ENCODE measurements at places on chromosomes 7 and 10.

- peak; percentile 60 for DNase-seq
Observed at GRCh38 chr7:24665564-24666294, 91.5 kb downstream of the GSDME start.

DNA sequence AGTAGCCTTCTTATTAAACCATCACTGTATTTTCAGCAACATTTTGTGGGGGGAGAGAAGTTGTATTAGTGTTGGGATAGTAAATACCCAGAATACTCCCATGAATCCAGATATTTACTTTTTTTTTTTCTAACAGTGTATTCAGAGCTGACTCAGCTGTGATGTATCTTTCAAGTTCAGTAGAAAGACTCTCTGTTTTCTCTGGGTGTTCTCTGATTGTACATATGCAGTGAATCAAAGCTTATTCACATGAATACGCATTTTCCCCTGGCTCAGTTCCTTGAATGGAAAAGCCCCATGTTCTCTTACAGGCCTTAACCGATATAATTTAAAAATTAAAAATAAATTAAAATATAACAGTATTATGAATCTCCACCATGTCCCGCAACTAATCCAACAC lies 1.3 kb downstream of the TFPI2 start:
- peak; percentile 70 for DNase-seq

GRCh38 chr10:29766753-29767152 lies 132.0 kb upstream of the SVIL start:
- no peak for DNase-seq

DNA sequence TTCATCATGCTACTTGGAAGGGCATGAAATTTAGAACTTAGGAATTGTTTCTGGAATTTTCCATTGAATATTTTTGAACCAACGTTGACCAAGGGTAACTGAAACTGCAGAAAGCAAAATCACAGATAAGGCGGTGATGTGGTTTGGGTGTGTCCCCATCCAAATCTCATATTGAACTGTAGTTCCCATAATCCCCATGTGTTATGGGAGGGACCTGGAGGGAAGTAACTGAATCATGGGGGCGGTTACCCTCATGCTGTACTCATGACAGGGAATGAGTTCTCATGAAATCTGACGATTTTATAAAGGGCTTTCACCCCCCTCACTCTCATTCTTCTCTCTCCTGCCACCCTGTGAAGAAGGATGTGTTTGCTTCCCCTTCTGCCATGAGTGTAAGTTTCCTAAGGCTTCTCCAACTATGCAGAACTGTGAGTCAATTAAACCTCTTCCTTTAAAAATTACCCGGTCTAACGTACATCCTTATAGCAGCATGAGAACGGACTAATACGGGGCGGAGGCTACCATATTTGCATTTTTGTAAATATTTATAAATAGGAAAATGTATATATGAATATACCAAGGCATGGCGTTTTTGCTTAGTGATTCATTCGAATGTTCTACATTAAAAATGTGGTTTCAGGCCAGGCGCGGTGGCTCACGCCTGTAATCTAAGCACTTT lies 12.4 kb downstream of the NMT2 start:
- no peak for DNase-seq

- peak; percentile 38 for DNase-seq
Observed at GRCh38 chr7:36264123-36264801, 111.2 kb downstream of the EEPD1 start.

DNA sequence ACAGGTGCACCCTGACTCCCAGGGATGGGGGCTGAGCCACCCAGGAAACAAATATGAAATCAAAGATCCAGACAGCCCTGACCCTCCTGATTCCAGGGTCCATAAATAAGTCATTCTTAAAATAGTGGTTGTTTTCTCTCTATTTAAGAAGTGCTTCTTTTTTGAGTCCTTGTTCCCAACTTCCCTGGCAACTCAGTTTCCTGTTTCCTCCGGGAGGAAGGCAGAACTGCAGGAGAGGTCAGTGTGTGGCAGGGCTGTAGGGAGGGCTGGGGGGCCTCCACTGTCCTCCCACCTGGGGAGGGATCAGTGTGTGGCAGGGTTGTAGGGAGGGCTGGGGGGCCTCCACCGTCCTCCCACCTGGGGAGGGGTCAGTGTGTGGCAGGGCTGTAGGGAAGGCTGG lies 88.7 kb upstream of the PDGFA start:
- DNase-seq: no peak

- DNase-seq: no peak
Observed at GRCh38 chr7:90749262-90749661, 153.1 kb downstream of the CDK14 start.

DNA sequence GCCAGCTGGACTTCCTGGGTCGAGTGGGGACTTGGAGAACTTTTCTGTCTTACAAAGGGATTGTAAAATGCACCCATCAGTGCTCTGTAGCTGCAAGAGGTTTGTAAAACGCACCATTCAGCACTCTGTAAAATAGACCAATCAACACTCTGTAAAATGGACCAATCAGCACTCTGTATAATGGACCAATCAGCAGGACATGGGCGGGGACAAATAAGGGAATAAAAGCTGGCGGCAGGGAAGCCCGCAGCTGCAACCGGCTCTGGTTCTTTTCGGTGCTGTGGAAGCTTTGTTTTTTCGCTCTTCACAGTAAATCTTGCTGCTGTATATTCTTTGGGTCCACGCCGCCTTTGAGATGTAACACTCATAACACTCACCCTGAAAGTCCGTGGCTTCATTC lies 151.9 kb downstream of the GALNT17 start:
- no peak for DNase-seq

- no peak for DNase-seq
Observed at GRCh38 chr7:158645842-158646241, 58.2 kb upstream of the PTPRN2 start.

- no peak for DNase-seq
Observed at GRCh38 chr10:46253076-46254006, 33.5 kb upstream of the ANTXRL start.

- no peak for DNase-seq
Observed at GRCh38 chr7:35700333-35700732, 5.4 kb upstream of the HERPUD2 start.

GRCh38 chr10:14873090-14873760 lies 5.4 kb upstream of the SUV39H2 start:
- peak; percentile 74 for DNase-seq

GRCh38 chr10:93154531-93154930 lies 80.8 kb downstream of the CYP26A1 start:
- DNase-seq: no peak

- DNase-seq: no peak
Observed at GRCh38 chr7:36283181-36283580, 106.5 kb upstream of the ANLN start.

DNA sequence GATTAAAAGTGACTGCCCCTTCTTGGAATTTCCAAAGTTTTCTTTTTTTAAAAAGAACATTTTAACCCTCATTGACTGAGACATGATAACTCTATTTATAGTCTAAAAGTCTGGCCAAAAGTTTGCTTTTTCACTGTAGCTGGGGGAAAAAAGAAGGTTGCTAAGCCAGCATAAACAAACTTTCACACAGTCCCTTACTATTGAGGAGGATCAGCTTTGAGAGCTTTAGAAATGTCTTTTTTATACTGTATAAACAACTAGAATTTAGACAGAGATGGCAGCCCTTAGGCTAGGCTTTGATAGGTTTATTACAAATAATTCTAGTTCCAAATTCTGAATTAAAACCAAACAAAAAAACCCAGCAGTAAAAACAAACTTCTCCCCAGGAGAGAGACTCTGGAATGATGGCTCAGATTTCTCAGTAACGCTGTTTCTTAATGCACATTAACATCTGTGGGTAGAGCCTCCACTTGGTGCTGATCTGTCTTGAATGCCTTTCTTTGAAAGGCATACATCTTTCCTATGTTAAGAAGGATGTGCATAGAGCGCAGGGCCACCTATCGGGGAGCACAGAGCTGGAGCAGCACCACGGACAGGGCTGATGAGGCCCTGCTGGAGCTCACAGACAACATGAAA lies 100.9 kb upstream of the PDLIM1 start:
- peak; percentile 68 for DNase-seq

- no peak for DNase-seq
Observed at GRCh38 chr10:51273574-51273973, 199.3 kb downstream of the PRKG1 start.

DNA sequence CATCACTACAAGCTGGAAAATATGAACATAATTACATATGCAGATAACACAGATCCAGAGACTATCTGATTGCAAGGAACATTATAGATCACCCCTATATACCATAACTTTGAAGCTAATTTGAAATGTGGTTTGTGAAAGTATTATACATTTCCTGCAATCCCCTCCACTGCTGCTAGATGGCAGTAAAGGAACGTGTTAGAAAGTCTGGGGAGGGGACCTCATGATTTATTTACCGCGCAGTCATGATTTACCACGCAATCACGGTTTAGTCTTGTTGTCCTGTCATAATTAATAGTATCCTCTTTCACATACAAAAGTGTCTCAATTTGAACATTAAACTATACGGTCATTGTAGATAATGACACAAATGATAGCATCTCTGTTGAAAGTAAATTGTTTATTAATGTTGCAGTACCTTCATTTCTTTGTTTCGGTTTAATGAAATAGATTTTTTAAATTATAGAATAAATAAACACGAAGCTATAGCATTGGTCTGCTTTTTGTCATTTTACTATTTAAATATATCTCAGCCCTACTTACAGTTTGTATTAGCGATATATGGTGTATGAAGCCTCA lies 145.3 kb upstream of the PRSS1 start:
- peak; percentile 73 for DNase-seq

DNA sequence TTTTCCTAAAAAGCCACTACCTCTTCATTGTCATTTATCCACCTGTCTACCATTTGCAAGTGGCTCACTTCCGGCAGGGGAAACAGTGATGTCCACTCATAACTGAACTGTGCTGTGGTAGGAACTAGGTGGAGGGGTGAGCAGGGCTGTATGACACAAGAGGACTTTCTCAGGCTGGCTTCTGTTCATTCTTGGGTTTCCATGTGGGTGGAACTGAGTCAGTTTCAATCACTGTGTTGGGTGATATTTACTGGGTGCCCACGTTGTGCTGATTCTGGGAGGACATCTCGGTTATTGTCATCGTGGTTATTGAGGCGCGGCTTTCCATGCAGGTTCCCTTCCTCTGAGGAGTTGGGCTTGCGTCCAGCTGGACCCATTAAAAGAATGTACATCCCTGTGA lies 38.8 kb downstream of the RAMP3 start:
- no peak for DNase-seq

- DNase-seq: no peak
Observed at GRCh38 chr7:27178366-27178765, 4.2 kb upstream of the HOXA10 start.

DNA sequence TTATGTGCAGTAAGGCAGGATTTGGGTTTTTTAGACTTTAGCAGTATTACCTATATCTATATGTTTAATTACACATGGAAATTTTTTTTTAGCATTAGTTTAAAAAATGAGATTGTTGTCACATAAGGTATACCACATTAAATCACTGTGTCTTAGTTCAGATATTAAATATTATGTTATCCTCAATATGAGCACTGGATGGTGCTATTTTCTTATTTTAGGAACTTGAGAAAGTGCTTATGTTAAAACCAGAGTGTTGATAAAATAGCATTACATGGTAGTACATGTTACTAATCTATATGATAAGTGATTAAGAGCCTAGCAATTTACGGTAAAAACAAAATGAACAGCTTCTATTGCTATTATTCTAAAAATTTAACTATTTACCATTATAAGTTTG lies 28.8 kb downstream of the MIOS start:
- peak; percentile 2 for DNase-seq

GRCh38 chr10:124517461-124517860 lies 55.8 kb downstream of the LHPP start:
- DNase-seq: no peak

DNA sequence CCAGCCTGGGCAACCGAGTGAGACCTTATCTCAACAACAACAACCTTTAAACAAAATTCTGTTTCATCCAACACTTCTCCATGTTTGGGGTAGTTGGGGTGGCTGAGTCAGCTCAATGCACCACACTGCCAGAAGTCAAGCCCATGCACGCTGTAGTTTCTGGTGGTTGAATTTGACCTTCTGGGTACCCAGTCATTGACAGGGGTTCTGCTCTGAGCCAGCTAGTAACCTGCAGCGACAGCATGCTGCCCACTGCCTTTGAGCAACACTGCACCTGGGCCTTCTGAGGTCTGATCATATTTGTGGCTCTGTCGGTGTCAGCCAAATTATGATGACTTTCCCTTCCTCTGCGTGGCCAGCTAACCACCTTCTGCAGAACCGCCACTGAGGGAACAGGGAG lies 84.6 kb upstream of the ZNF438 start:
- no peak for DNase-seq

Data from cardiac muscle cell (in vitro differentiated cells and primary cell).